ENCODE measurements at places on chromosomes 6 and 20.

- DNase-seq: no peak
Observed at GRCh38 chr6:121435444-121436069, at the start of gene GJA1. TSS of gene GJA1 (plus strand) at chr6:121435646. CDS start at chr6:121446848, 11,202 bp downstream.

DNA sequence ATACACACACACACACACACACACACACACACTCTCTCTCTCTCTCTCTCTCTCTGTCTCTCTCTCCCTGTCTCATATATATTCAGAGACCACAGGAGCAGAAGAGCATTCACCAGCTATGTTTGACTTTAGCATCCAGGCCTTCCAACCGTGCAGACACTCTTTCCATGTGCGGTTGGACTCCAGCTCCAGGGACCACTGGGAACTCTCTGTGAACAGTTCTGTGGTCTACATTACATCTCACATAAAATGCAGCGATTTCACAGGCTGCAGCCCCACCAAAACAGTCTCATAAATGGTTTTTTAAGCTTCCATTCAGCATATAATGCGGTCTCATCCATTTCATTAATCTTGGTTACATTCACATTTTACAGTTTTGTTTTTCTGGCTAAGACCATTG lies 508.4 kb upstream of the SULF2 start:
- DNase-seq: no peak

DNA sequence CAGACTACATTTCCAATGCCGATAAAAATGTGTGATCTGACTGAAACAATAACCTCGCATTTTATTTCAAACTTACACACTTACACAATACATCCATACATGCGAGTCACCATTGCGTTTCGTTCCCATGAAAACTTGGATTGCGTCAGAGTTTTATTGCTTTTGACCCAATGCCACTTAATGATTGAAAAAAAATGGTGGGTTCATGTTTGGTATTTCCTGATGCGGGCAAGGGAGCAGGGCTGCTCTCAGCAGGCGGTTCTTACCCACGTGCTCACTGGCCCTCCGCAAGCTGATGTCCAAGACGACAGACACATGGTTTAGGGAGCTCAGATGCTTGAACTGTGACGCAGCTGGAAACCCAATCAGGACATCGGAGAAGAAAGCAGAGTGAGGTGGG lies 281.0 kb upstream of the SULF2 start:
- DNase-seq: no peak

DNA sequence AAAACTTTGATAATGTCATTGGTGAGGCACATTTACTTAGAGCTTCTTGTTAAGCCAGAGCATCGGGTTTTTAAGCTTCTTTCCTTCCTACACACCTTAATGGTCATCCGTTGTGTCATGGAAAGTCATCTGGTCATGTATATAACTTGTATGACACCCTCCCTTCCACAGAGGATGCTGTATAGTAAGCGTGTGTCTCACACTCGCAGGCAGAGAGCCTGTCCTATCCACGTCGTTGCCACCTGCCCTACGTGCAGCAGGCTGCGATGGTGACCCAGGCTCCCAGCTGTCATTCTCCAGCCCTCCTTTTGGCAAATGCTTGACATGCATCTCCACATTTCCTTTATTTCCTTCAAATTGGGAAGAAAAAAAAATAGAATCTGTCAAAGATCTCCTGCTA lies 85.6 kb downstream of the MYB start:
- no peak for DNase-seq

- DNase-seq: no peak
Observed at GRCh38 chr6:88124925-88125557, 41.1 kb downstream of the CNR1 start.

DNA sequence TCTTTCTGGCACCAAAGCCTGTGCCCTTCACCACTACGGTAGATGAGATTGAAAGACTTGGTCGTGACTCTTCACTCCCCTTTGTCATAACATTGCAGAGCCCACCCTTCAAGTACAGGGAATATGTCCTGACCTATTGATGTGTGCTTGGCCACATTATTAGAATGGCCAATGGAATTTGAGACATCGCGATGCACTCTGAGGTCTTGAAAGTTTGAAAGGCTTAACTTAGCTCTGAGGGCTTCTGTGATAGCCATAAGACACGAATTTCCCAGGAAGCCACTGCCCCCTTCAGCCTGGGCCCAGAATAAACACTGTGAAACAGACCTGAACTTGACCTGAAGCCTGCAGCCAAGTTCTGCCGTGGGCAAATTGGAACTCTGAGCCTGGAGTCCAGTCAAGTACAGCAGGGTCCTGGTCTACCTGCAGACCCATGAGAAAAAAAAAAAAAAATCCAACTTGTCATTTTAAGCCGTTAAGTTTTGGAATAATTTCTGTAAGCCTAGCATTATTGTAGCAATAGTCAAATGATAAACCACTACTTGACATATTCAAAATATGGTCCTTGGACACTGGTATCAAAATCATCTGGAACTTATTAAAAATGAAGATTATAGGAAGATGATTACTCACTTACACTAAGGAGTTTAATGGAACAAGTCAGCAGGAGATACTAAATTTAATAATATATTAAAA lies 36.9 kb upstream of the TRAF3IP2 start:
- peak; percentile 16 for DNase-seq

GRCh38 chr6:16163066-16163465 lies 34.2 kb downstream of the MYLIP start:
- no peak for DNase-seq

- no peak for DNase-seq
Observed at GRCh38 chr20:19918965-19919329, 98.2 kb upstream of the NAA20 start.

DNA sequence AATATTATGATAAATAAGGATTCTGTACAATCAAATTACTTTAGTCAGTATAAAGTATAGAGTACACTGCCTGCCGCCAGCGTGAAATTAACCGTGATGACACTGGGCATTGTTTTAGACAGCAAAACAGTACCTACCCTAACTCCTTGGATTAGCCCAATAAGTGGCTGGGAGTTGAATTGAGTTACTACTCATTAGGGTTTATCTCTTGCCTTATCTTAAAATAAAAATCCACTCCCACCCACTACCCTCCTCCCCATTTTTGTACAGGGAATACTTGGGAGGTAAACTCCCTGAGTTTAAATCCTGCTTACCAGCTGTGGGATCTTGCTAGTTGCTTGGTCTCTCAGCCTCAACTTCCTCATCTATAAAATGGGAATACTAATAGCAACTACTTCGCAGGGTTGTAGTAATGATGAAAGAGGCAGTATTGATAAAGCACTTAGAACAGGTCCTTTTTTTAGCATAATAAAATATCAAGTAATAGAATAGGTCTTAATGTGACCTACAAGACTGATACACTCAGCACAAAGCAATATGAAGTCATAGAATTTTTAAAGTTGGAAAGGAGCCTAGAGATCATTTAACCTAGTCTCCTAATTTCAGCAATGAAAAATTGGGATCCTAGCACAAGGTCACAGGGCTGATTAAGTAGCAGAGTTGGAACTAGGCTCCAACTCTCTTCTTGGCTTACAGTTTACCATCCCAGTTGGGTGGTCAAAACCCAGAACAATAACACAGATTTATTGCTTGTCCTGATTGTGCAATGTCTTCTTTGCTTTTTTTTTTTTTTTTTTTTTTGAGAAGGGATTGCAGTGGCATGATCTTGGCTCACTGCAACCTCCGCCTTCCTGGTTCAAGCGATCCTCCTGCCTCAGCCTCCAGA lies 23.8 kb downstream of the PHACTR2 start:
- no peak for DNase-seq

DNA sequence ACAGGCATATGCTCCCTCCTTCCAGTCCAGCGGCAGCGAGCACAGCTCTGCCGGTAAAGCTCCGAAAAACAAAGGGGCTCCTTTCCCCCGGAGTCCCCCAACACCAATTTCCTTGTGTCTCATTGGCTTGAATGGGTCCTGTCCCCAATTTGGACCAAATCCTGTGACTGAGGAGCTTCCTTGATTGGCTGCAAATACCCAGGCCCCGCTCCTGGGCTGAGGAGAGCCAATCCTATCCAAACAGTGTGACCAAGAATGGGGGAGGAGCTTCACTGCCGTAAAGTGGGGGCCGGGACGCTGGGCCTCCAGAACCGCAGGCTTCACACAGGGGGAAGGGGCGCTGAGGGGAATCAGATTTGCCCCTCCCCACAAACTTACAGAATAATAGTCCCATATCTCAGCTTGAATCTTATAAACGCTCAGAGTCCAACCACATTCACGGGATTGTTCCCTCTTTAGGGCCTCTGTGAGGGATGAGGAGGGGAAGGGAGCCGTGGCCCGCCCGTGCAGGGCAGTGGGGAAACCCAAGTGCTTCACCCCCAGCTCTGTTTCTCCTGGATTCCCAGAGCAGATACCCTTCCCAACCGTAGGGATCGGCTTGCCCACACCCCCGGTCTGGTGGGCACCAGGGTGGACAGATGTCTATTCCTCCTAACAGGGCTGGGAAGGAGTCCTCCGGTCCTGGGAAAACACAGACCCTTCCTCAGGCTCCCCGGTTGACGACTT lies 141.0 kb upstream of the MLN start:
- no peak for DNase-seq

- DNase-seq: no peak
Observed at GRCh38 chr20:49460916-49461315, 21.6 kb downstream of the KCNB1 start.

DNA sequence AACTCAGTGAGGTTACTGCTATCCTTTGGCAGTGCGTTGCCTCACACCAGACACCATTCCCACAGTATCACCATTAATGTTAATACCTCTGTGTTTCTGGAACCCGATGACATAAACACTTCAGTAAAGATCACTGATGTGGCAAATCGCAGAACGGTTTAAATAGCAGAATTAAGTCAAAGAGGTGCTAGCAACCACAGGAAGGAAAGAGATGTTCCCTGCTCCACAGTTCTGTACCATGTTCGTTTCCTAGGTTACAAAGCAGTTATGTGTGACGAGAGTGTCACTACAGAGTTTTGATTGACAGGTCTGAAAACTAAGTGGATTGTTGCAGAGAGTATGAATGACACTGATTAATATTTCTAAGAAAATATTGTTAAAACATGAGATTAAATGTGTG lies 272.3 kb downstream of the KHDRBS2 start:
- DNase-seq: no peak

- DNase-seq: no peak
Observed at GRCh38 chr6:119801056-119801455, 451.5 kb upstream of the MAN1A1 start.

DNA sequence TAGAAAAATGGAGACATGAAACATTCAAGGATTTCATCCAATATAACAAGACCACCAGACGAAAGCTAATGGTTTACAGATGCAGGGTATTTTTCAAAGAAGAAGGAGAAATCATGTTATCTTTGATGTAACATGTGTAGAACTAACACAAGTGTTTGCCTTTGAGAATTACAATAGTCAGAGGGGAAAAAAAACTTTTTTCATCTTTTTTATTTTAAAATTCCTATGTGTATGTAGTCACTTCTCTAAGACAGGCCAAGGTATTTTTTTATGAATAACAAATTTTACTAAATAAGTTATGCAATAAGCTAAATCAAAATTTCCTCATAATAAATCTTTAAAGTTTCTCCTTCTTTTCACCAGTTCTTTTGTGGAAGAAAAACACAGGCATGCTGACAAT lies 161.4 kb downstream of the PDE7B start:
- no peak for DNase-seq

DNA sequence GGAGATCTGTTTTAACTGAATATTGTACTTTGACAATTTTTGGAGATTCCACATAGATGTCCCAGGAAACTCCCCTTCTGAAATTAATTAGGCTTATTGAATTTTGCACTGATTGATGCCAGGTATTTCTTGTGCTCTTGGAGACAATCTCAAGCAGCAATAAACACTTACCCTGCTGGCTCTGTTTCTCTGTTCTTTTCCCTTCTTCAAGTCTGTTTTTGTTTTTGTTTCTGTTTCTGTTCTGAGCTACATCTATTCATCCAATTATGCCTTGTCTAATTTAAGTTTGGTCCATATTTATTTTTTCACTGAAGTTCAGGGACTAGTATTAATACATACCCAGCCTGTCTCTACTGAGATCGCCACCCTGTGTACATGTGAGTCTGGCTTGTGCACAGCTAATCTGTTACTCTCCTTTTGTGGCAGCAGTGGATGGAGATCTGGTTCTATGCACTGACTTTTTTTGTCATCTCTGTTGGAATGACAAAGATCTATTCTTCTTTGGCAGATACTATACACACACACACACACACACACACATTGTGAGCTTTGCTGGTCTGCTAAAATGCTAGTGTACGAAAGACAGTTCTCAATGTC lies 51.9 kb downstream of the IL22RA2 start:
- DNase-seq: no peak

GRCh38 chr6:159654483-159655098 lies 38.5 kb downstream of the SOD2 start:
- DNase-seq: peak; percentile 41

DNA sequence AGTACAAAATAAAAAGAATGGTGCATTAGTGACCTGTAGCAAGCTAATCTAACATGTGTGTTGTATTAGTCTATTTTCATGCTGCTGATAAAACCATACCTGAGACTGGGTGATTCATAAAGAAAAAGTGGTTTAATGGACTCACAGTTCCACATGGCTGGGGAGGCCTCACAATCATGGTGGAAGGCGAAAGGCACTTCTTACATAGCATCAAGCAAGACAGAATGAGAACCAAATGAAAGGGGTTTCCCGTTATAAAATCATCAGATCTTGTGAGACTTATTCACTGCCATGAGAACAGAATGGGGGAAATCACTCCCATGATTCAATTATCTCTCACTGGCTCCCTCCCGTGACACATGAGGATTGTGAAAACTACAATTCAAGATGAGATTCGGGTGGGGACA lies 45.4 kb upstream of the AIG1 start:
- DNase-seq: no peak

GRCh38 chr20:51700809-51701285 lies 67.3 kb downstream of the ATP9A start:
- DNase-seq: peak; percentile 37

GRCh38 chr6:166852451-166852975 lies 103.8 kb downstream of the RNASET2 start:
- DNase-seq: no peak

- no peak for DNase-seq
Observed at GRCh38 chr6:56188429-56188828, 59.0 kb downstream of the COL21A1 start.

GRCh38 chr6:54255886-54256285 lies 52.4 kb upstream of the TINAG start:
- no peak for DNase-seq

DNA sequence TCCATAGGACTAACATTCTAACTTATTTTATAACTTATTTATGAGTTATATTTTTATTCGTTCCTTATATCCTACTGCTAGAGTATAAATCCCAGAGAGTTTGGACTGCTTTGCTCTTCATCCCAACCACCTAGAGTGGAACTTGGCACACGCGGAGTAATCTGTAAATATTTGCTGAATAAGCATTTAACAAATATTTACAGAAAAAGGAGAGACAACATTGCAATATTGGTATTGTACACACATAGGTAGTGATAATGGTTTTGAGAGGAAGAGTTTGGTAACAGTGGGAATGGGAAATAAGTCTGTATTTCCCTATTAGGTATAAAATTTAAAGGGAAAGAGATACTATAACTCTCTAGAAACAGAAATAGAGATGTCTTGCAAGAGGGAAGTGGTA lies 634.8 kb upstream of the CITED2 start:
- no peak for DNase-seq

GRCh38 chr6:208938-209337 lies 83.3 kb upstream of the DUSP22 start:
- no peak for DNase-seq

- DNase-seq: no peak
Observed at GRCh38 chr6:6971369-6971768, 136.4 kb upstream of the RREB1 start.

All from germinal center (tissue), 1 donor.